ENCODE measurements at places on chromosomes 4 and X.

DNA sequence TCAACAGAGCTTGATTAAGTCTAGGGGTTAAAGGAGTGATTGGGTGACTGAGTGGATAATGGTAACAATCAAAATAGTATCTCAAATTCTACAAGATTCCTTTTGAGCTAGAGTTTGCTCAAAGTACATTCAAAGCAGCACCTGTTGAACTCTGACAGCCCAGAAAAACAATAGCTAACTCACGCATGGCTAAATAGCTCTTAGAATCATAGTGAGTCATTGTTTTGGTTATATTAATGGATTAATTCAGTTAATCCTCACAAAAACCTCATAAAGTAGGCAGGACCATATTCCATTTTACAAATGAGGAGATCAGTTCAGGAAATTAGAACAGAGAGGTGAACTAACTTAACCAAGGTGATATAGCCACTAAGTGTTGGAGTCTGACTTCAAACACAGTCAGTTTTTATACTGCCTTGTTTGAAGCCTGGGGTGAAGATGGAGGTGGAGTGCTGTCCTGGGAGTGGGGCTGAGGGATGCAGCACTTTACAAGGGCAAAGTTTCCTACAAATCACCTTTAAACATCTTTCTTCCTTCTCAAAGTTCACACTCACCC is 35.9 kb upstream of the PPM1K start:
- DNase-seq = no peak

- no peak for DNase-seq
Measured at GRCh38 chr4:179894066-179894778, 2349.0 kb upstream of the TENM3 start.

DNA sequence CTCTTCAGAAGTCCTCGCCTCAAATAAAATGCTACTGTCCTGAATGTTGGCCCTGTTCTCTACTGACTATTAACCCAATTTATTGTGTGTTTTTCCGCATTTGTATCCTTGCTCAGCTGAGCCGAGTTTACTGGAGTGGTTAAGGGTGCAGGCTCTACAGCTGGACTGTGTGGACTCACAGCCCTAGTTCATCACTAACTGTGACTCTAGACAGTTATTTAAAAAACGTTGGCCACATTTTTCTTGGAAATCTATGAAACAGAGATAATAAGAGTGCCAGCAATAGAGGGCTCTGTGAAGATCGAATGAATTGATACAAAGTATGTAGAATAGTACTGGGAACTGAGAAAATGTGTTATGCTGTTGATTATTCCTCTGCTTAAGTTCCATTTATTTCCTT is 2.9 kb upstream of the GUF1 start:
- DNase-seq = no peak

- DNase-seq = peak; percentile 36
Measured at GRCh38 chr4:115562506-115562905, 449.1 kb upstream of the NDST4 start.

DNA sequence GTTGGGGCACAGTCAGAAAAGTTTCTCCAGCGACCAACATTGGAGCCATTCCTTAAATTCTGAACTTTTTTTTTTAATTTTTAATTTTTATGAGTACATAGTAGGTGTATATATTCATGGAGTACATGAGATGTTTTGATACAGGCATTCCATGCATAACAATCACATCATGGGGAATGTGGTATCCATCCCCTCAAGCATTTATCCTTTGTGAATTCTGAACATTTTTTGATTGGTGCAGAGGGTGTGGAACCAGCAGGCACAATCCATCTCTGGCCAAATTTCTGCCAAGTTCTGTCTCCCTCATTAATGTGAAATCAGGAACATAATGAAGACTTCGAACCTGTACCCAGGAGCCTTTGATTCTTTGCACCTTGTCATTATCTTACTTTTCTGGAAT is 267.0 kb downstream of the FRMPD4 start:
- no peak for DNase-seq

GRCh38 chr4:185108669-185109068 is 34.4 kb upstream of the SLC25A4 start:
- no peak for DNase-seq

GRCh38 chrX:135695471-135695870 is 18.0 kb upstream of the CT45A1 start:
- no peak for DNase-seq

DNA sequence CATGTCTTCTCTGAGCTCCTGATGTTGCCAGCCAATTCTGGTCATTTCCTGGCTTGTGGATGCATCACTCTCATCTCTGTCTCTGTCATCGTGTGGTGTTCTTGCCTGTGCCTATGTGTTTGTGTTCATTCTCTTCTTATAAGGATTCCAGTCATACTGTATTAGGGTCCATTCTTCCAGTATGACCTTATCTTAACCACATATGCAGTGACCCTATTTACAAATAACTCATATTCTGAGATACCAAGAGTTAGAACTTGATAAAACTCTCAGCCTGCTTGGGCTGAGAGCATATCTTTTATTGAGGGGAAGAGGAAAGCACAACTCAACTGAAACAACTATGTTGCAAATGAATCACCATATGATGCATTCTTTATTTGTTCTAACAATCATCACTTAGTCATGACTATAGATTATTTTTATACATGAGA is 189.0 kb upstream of the ANXA10 start:
- no peak for DNase-seq

- DNase-seq = no peak
Measured at GRCh38 chrX:57899064-57899463, 11.2 kb downstream of the ZXDA start.

- no peak for DNase-seq
Measured at GRCh38 chrX:45749375-45749774, 548.7 kb upstream of the DIPK2B start.

GRCh38 chr4:82851318-82851717 is 39.6 kb downstream of the SEC31A start:
- no peak for DNase-seq

DNA sequence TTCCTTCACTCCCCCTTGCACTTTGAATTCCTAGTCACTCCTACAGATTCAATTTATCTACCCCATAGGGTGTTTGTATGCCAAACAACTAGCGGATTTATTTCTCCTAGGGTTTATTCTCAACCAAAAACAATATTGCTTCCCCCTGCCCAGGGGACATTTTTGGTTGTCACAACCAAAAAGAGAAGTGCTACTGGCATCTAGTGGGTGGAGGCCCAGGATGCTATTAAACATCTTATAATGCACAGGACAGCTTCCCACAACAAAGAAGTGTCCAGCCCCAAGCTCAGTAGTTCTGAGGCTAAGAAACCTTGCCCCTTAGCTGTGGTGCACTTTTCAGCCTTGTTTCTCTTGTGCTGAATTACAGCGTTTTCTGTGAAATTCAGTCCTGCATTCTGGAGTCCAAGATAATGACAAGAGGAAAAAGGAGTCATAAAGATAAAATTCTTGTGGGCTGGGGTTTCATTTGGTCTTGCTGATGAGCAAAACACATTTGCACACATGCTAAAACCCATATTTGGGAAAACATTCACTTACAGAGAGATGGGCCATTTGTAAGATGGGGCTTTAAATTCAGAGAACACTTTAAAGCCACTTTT is 11.2 kb upstream of the SYTL4 start:
- no peak for DNase-seq

- DNase-seq = peak; percentile 58
Measured at GRCh38 chr4:153111426-153112040, 92.7 kb upstream of the TRIM2 start.

- DNase-seq = no peak
Measured at GRCh38 chr4:10183462-10183861, 66.9 kb upstream of the WDR1 start.

- DNase-seq = no peak
Measured at GRCh38 chr4:2006367-2006766, 2.4 kb downstream of the NELFA start.

- DNase-seq = no peak
Measured at GRCh38 chr4:128917781-128918180, 108.3 kb downstream of the JADE1 start.

DNA sequence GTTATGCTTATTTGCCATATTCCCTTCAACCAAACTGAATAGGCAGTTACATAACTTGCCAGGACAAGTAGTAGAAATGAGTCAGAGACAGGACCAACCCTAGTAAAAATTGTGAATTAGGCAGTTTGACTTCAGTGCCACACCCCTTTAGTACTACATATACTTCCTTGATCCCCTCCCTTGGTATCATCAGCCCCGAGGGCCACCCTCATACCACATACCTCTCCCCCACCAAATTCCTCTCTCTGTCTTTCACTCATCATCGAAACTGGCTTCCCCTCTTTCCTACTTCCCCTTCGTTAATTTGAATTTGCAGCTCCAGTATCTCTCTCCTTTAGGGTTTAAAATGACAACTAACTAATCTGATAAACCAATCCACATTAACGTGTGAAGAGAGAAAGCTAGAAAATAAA is 7.9 kb upstream of the PTPN13 start:
- peak; percentile 21 for DNase-seq

DNA sequence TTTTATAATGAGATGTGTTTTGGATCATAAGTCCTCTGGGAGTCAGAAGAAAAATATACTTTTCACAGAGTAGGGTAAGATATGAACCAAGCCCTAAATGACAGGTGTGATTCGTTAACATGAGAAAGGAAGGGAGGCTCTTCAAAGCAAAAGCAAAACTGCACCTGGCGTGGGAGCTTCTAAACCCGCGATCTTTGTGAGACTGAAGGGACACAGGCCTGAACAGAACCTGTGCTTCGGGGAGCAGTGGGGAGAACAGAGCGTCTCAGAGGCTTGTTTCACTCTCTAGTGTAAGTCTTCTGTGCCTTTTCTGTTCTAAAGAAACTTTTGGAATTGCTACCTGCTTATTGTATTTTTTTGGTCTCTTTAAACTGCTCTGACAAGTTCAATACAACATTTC is 30.2 kb upstream of the CYP4V2 start:
- no peak for DNase-seq

- no peak for DNase-seq
Measured at GRCh38 chr4:102259081-102259480, 86.2 kb downstream of the SLC39A8 start.

GRCh38 chr4:85672959-85673358 is 198.0 kb downstream of the ARHGAP24 start:
- DNase-seq = no peak

DNA sequence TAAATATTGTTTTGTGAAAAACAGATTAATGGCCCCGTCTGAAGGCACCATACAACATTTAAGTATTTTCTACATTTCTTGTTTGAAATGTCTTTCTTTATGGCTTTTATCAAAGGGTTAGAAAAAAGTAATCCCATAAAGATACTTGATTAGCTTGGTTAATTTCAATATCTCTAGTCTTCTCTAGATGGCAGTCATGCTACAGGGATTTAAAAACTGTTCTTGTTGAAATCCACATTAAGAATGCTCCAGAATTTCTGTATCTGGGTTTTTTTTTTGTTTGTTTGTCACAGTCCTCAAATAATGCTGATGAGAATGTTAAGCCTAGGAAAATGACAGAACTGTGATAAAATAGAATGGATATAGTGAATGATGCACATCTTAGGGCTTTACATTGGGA is 109.0 kb upstream of the AADAT start:
- no peak for DNase-seq

- no peak for DNase-seq
Measured at GRCh38 chr4:142535009-142535408, 311.1 kb downstream of the INPP4B start.

DNA sequence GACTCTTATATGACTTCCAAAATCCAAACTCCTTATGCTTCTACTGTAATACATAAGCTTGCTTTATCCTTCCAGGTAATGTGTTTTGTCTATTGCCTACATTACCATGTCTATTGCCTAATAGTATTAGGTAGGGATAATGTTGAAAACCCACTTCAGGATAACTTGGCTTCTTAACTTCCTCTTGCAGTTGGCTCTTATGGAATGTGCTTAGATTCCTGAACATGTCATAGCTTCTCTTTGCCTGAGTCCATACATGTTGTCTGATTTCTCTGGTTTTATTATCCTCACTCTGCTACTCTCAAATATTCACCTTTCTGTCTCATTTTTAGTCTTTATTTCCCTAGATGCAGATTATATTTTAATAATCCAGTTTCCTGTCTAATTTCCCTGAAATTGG is 599.9 kb downstream of the IL15 start:
- no peak for DNase-seq

GRCh38 chr4:141571362-141571761 is 65.0 kb upstream of the IL15 start:
- DNase-seq = no peak

- DNase-seq = no peak
Measured at GRCh38 chr4:10003666-10004065, 17.6 kb downstream of the SLC2A9 start.

DNA sequence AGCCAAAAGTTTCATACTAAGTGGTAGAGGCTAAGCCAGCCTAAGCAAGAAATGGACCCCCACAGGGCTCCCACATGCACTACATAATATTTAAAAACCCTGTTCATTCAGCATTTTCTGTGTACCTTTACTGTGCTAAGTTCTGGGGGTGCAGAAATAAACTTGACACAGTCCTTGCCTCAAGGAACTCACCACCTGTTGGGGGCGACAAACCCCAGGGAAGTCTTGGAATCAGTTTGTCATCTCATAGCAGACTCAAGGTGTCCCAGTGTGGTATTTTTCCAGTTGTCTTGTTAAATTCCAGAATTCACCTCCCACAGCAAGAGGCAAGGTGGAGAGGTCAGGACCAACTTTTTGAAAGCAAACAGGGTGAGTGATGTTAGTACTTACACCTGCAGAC is 43.1 kb downstream of the ATG4A start:
- no peak for DNase-seq

DNA sequence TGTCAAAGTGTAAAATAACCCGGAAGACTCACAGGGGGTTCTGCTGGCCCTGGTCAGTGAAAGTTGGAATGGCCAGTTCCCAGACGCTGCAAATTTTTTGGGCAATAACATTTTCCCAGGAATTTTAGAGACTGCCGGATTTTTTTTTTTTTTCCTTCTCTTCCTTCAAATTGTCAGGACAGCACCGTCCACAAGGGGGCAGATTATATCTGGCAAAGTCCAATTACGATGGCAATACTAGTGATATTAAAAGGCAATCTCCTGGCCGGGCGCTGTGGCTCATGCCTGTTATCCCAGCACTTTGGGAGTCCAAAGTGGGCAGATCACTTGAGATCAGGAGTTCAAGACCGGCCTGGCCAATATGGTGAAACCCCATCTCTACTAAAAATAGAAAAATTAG is 20.5 kb downstream of the SLC25A5 start:
- DNase-seq = peak; percentile 30

DNA sequence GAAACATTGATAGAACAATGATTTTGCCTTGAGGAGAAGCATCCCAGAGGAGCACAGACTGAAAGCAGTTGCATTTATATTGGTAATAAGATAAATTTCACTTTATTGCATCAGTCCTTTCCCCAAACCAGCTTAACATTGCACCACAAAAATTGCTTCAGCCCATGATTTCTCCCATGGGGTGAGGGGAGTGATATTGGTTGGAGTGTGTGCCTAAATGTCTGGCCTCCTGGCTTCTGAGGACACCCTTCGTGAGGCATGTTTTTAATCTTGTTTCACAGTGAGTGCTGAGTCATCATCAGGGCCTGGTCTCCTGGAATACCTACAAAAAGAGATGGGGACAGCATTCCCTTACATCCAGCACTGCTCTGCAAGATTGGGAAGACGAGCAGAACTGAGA is 487.9 kb downstream of the C4orf33 start:
- DNase-seq = no peak
